ENCODE measurements at places on chromosomes 5 and 9.

DNA sequence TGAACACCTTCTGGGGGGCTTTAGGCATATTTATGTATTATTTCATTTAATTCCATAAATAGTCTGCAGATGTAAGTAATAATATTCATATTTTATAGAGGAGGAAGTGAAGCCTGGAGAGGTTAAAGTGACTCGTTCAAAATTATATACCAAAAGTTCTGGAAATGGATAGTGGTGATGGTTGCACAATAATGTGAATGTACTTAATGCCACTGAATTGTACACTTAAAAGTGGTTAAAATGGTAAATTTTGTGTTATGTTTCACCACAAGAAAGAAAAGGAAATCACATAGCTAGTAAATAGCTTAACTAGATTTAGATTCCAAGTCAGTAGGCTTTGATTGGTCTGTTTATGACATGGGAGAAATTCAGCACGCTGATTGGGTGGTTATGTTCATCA, 13.0 kb upstream of the TMEFF1 start:
- no peak for DNase-seq

DNA sequence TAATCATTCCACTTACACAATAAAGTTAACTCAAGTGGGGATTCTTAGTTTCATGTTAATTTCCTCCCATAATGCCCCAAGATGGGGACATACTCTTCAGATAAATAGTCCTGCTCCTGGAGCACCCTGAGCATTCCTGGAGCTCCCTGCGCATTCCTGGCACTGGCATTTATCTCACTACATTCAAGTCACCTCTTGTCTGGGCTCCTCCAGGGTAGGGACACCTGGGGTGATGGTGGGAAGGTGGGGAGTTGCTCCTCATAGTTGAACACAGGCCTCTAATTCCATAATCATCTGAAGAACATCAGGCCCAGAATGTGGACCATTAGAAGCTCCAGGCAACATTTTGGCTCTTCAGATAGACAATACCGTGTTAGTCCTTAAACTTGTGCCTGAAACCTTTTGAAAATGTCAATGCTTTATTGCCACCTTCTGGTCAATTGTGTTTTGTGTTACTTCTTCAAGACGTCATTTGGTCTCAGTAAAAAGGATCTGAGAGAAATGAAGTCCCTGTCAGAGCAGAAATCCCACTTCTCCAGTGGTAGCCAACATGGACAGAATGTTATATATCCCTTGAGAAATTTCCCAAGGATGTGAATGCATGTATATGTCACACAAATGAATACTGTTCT, 14.2 kb upstream of the AGGF1 start:
- DNase-seq: peak; percentile 77

- no peak for DNase-seq
Measured at GRCh38 chr5:150505041-150505511, 2.9 kb upstream of the NDST1 start.

- DNase-seq: no peak
Measured at GRCh38 chr5:57698802-57699201, 216.2 kb upstream of the ACTBL2 start.

DNA sequence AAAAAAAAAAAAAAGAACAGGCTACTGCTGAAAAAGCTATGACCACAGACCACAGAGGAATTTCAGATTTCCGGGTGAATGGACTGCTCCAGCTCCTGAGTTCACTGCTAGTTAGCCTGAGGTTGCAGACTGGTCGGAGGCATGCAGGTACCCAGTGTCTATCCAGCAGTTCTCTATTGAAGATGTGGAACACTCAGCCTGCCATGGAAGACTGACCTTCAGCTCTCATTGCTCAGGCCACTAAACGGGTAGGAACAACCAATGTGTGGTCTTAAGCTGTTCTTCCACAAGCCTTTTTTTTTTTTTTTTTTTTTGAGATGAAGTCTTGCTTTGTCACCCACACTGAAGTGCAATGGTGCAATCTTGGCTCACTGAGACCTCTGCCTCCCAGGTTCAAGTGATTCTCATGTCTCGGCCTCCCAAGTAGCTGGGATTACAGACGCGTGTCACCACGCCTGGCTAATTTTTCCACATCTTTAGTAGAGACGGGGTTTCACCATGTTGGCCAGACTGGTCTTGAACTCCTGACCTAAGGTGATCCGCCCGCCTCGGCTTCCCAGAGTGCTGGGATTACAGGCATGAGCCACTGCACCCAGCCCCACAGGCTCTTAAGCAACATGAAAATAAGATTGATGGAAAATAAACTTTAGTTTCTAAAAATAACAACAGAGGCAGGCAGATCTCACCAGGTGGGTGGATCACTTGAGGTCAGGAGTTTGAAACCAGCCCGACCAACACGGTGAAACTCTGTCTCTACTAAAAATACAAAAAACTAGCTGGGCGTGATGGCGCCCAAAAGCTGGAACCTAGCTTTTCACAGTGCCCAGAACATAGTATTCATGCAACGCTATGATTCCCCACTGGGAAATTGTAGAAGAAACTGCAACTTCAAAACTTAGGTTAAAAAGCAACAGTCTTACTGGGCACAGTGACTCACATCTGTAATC, 20.0 kb upstream of the NPM1 start:
- no peak for DNase-seq

GRCh38 chr5:86862093-86862492, 244.4 kb downstream of the COX7C start:
- DNase-seq: no peak

DNA sequence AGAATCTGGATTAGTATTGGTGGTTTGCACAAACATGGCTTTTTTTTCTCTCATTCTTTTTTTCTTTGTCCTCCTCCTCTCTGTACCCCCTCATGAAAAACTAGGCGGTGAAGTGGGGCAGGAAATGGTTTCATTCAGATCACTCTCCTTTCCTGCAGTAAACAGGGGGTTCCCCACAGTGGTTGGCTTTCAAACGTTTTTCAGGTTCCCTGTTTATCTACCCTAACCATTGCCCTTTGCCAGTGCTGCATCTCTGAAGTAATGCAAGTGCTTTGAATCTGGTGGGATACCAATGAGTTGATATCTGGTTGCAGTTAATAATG, 29.8 kb downstream of the NR4A3 start:
- no peak for DNase-seq

- DNase-seq: no peak
Measured at GRCh38 chr5:170338933-170339779, 41.6 kb upstream of the LCP2 start.

GRCh38 chr9:127896395-127897192, 2.8 kb downstream of the ST6GALNAC6 start:
- no peak for DNase-seq

- DNase-seq: no peak
Measured at GRCh38 chr5:31347552-31347905, 154.0 kb downstream of the CDH6 start.

GRCh38 chr9:71890042-71890679, 20.8 kb downstream of the ABHD17B start:
- DNase-seq: no peak

GRCh38 chr9:5879419-5880181, 11.1 kb upstream of the MLANA start:
- peak; percentile 48 for DNase-seq

All from LNCaP clone FGC (cell line).